ENCODE measurements at places on chromosomes 2 and 18. TPM values are rescaled to one million over a fixed set of nuclear protein-coding genes. Genes with fewer than 3 reads are reported as not detected.
A peak's percentile ranks its signal among the peaks of the same experiment; 100 is the strongest.

CCDC74B gene
- 8.6 TPM for total RNA-seq

SLC9A4 gene
- 0.04 TPM for total RNA-seq

RNF152 gene
- total RNA-seq: 2.8 TPM

TRIM43 gene
- total RNA-seq: not detected

CYTIP gene
- 0.26 TPM for total RNA-seq

NOSTRIN gene
- 0.69 TPM for total RNA-seq

DNA sequence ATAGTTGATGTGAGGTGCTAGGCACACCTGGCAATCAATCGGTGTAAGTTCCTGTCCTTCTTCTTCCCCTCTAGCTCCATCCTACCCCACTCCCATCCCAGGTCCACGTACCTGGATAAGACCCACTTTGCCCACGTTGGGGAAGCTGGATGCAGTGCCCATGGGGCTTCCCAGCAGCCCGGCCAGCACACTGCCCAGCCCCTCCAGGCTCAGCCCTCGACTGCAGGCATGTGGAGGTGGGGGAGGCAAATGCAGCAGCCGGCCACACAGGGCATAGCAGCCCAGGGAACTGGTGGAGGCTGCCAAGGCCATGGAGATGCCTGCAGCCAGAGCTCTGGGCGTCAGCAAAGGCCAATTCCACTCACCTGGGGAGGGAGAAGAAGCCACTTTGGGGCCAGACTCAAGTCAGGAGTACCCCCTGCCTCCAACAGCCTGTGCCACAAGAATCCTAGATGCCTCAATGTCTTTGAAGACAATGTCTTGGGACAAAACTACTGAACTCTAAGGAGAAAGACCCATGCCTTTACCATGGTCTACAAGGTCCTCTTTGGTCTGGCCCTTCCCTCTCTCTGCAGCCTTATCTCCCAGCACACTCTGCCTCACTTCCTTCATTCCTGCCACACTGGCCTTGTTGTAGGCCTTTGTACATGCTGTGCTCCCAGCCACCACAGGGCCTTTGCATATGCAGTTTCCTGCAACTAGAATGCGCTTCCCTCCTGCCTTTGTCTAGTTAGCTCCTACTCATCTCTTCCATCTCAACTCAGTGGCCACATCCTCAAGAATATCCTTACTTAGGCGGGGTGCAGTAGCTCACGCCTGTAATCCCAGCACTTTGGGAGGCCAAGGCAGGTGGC, 4.5 kb downstream of the SLC23A3 start:
- no peak for DNase-seq

- no peak for DNase-seq
These were observed 6.0 kb downstream of the ZNF397 start for GRCh38 chr18:35246831-35247230.

DNA sequence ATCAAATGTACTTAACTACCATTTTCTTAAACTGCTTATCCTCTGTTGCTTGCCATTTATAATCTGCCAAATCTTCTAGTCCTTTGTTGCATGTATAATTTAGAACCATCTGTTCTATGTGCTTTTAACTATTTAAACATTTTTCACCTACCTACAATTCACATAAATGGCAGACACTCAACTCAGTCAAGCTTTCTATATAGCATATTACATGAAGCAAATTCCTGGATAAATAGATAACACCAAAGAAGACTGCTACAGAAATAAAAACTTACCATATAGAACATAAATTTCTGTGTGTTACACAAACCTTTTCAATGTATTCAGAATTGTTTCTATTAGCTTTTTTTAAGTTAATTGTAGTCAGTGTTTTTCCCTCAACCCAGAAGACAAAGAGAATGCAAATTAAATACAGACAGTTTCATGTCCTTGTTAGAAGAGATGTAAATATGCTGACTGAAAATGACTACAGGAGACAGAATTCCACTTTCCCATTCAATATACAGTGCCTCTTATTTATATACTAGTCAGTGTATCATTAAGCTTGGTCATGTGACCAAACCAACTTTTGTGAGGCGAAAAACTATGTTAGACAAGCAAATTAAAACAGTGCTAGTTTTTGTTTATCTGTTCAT, 2.6 kb downstream of the BAZ2B start:
- DNase-seq: peak; percentile 32

DNA sequence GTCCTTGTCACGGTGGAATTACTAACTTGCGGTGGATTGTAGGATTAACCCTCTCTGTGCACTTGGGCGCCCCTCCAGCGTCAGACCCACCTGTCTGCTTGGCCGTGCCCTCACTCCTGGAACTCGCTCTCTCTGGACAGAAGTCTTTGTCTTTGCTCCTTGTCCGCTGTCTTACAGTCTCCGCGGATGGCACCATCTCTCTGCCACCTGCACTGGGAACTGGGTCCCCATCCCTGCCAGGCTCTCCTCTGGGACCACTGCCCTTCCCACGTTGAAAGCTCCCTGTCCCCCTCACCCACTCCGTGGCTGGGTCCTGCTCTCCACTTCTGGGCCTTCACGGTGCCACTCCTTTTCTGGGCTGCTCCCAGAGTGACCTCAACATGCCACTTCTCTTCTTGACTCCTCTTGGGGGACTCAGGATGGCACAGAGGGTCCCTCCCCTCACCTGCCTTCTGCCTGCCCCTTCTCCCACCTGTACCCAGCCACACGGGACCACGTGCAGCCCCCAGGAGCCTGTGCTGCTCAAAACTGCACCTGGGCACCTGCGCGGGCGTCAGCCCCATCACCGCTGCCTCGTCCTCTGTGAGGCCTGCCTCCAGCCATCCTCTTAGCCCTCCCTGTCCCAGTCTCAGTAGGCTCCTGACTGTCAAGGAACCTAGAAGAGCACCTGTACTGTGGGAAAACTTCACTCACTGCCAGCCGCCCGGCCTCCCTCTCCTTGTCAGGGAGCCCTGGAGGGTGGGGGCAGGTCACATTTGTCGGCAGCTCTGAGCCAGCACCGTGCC, 11.1 kb downstream of the CNDP2 start:
- no peak for DNase-seq

DNA sequence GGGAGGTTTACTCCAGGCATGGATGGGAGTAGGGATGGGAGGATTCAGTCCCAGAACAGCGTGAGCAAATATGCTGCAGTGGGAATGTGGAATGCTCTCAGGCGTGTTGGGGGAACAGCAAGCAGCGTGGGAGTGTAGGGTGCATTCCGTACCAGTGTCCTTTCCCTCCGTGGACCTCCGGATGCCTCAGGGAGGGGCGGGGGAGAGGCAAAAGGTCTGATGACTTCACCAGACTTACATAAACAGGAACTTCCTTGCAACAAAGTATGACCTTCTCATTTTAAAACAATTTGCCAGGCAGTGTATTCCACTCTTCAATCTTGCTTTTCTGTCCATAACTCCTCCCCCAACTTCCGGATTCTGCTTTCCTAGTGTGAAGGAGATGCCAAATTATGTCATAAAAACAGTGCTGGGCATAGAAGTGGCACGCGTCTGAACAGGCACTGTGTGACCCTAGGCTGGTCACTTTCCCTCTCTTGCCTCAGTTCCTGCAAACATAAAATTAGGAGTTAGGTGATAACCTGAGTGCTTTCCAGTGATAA, 36.9 kb downstream of the RPL37A start:
- DNase-seq: peak; percentile 40

GRCh38 chr2:14418115-14418514, 214.4 kb upstream of the LRATD1 start:
- no peak for DNase-seq
